ENCODE measurements at places on chromosomes 3 and 15. TPM values are rescaled to one million over a fixed set of nuclear protein-coding genes. Genes with fewer than 3 reads are reported as not detected.

The SCAANT1 gene
- not detected for total RNA-seq

The EXD1 gene
- total RNA-seq = 0.70 TPM

The A4GNT gene
- total RNA-seq = not detected

The CDHR4 gene
- total RNA-seq = 2.0 TPM

The BMF gene
- total RNA-seq = 11.0 TPM

The SAMD7 gene
- total RNA-seq = not detected

The CAMK2N2 gene
- total RNA-seq = 2.6 TPM

The RAB5A gene
- 65.1 TPM for total RNA-seq
